COR-L47 (cell line): ENCODE measurements at places on chromosomes 16 and 17.

- DNase-seq: no peak
Observed at GRCh38 chr17:34246446-34246845, 8.6 kb upstream of the CCL2 start.

GRCh38 chr17:73272906-73273218, 11.2 kb upstream of the CPSF4L start:
- DNase-seq: no peak

DNA sequence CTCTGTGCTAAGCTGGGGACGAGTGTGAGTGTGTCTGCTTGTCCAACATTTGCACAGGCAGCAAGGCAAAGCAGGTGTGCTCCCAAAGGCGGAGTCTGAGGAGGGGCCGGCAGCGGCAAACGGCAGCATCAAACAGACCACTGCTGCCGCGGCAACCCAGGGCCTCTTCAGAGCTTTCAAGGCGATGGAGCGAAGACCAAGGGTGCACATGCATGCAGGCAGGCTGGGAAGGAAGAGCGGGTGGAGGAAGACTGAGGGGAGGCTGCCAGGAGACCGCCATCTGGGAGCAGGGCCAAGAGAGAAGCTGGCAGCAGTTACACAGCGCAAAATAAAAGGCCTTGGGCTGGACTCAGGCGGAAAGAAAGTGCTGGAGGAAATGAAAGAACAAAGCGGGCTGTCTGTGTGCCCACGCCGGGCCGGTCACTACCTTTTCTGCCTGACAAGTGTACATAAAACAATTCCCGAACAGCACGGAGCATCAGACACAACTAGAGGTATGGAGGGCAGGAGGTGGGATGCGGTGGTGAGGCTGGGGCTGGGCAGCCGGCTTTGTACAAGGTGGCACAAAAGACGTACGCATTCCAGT, 8.5 kb downstream of the TIMM22 start:
- DNase-seq: peak; percentile 45

GRCh38 chr17:70033165-70033564, 41.9 kb upstream of the KCNJ16 start:
- DNase-seq: no peak

GRCh38 chr17:28735242-28735722, 6.7 kb downstream of the NEK8 start:
- no peak for DNase-seq

GRCh38 chr16:51621610-51622009, 470.5 kb upstream of the SALL1 start:
- DNase-seq: no peak

GRCh38 chr16:54455030-54455725, 168.6 kb upstream of the IRX3 start:
- no peak for DNase-seq

DNA sequence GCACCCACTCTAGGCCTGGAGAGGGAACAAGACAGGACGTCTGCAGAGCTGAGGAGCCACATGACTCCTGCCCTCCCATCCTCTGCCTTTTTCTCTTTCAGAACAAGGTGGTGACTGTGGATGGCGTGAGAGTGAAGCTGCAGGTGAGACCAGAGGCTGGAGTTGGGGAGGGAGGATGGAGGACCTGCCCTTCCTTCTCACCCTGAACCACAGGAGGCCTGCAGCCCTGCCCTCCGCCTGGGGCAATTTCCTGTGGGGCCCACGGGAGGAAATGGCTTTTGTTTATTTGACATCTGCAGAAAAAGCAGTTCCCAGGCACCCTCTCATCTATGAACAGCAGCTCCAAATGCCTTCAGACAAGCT, 5.1 kb downstream of the RAB37 start:
- no peak for DNase-seq

DNA sequence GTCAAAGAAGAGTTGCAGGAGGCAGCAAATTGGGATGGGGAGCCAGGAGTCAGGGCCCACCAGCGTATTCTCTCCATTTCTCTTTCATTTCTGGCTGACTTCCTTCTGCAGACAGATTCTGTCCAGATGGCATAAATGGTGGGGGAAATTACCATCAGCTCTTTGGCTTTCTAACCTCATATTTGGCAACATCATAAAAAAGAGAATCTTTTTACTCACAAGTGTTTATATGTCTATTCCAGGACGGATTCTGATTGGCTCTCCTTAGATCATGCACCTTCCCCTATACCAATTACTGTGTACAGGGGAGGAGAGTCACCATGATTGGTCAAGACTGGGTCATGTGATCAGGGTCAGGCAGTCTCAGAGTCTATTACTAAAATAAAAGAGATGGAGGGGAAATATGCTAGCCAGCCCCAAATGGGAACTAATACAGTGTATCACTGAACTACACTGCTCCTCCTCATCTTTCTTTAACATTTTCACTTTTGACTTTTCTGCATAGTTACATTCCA, 537.1 kb upstream of the EEF2KMT start:
- DNase-seq: no peak

- peak; percentile 61 for DNase-seq
Observed at GRCh38 chr16:73506568-73507056, 458.7 kb upstream of the ZFHX3 start.

GRCh38 chr17:48561884-48562810, 16.0 kb downstream of the HOXB4 start:
- no peak for DNase-seq

DNA sequence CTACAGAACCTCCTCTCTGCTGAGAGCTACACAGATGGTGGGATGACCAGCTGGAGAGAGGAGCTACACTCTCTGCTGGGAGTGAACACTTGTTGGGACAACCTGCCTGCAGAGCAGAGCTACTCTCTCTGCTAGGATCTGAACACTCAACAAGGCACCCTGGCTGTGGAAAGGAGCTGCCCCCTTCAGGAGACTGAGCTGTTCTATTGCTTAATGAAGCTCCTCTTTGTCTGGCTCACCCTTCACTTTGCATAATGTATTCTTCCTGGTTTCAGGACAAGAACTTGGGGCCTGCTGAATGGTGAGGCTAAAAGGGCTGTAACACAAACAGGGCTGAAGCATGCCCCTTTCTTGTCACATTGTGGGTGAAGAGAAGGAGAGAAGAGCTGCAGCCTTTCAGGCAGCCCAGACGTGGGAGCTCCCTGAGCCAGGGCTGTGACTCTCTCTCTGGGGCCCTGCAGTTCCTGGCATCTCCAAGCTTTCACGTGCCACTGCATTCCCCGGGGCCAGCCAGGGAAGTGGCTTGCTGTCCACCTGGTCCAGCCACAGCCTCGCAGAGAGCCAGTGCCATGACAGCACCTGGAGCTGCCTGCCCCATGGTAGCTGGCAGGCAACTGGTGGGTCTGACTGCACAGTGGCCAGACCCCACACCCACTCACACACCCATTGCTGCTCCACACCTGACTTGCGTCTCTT, 272.8 kb upstream of the KCNJ16 start:
- DNase-seq: no peak

DNA sequence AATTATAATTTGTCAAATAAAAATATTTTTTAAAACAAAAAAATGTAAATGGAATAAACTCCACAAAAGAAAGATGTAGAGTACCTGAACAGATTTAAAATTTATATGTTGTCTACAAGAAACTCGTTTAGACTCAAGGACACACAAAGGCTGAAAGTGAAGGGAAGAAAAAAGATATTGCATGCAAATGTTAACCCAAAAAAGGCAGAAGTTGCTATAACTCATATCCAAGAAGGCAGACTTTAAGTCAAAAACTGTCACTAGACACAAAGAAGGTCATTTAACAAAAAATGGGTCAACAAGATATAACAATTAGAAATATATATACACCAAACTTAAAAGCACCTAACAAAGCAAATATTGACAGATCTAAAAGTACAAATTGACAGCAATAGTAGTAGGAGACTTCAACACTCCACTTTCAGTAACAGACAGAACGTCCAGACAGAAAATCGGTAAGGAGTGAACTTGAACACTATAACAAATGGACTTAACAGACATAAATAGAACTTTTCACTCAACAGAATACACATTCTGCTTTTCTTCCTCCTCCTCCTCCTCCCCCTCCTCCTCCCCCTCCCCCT, 40.8 kb upstream of the MYLK3 start:
- no peak for DNase-seq

- DNase-seq: no peak
Observed at GRCh38 chr16:10812312-10813098, 6.1 kb downstream of the TVP23A start.

DNA sequence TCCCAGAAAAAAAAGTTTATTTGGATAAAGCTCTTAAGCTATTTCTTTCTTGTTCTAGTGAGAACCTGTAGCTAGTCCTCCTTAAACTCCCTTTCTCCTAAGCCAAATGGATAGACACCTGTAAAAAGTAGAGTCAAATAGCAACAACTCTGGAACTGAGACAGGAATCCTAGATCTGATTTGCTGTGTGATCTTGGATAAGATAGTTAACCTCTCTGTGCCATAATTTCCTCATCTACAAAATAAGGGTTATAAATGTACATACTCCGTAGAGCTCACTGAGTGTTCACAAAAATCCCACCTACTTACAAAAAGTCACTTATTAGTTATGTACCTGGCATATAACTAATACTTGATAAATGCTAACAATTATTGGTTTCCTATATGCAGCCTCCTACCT, 270.3 kb downstream of the ABCC12 start:
- no peak for DNase-seq

DNA sequence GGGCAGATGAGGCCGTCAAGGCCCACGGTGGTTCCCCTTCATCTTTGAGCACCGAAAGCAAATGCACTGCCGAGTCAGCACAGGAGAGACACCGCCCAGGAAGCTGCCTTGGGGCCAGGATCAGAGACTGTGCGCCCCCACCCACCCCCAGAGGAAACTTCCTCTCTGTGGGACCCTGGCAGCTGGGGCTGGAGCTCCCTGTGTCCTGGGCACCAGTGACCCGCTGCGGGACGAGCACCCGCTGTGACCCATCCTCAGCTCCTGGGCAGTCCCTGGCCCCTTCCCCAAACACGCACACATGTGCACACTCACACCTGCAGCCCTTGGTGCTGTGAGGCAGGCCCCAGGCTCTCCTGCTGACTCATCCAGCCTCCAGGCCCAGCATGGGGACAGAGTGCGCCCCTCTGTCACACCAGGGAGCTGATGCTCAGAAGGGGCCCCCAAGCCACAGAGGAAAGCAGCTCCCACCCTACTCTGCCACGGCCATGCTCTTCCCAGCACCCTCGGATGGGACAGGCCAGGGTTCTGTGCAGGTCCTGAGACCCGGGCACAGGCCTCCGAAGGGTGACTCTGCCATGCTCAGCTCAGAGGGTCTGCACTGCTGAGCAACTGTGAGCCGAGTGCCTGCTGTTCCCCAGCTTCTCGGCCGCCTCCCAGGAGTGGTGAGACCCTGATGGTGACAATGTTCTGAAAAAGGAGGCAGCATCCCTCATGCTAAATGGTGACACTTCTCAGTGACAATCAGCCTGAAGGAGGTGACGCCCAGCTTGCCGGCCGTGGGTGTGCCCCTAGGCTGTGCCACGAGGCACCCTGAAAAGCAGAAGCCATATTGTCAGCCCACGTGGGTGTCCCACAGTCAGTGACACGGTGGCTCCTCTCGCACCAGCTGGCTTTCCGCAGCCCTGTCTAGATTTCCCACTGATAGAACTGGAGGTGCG, 3.6 kb downstream of the PIEZO1 start:
- no peak for DNase-seq

- DNase-seq: no peak
Observed at GRCh38 chr17:5002121-5002788, 4.5 kb downstream of the KIF1C start.

GRCh38 chr17:75160211-75160610, 5.9 kb upstream of the JPT1 start:
- no peak for DNase-seq

GRCh38 chr16:78926723-78927210, 673.8 kb downstream of the MAF start:
- DNase-seq: peak; percentile 48

GRCh38 chr16:57134982-57135381, 42.6 kb downstream of the CPNE2 start:
- peak; percentile 74 for DNase-seq

DNA sequence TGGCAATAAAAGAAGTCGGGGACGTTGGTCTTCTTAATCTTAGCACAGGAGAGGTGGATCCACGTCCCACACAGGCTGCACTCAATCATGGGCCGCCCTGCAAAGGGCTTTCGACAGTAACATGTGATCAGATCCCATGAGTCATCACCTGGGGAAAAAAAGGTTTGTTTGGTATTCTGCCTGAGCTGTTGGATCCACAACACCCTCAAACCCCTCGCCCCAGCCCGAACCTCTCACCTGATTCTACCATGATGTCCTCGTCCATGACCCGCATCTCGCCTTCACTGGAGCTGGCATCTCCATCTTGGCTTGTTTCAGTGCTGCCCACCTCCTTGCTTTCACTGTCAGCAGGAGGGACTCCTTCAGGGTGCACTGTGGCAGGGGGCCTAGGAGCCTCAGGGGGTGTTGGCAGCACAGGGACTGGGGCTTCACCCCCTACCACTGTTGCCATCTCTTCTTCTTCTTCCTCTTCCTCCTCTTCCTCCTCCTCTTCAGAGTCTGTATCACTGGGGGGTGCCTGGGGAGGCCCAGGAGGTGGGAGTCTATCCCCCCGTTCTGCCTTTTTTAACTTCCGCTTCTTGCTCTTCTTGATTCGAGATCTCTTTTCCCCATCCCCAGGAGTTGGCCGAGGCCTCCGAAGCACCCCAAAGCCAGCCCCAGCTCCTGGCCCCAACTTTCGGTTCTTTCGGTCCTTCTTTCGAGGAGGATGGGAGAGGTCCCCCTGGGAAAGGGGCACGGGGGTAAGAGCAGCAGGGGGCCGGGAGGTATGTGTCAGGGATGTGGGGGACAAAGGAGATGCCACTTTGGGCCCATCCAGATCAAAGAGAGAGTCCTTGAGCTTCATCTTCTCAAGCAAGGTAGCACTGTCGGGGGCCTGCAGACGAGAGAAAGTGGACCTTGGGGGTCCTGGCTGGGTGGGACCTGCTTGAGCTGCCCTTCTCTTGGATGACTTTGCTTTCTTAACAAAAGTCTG, 1.7 kb upstream of the DVL2 start:
- DNase-seq: no peak

GRCh38 chr17:77528516-77529327, 388.0 kb downstream of the SEC14L1 start:
- DNase-seq: peak; percentile 26

DNA sequence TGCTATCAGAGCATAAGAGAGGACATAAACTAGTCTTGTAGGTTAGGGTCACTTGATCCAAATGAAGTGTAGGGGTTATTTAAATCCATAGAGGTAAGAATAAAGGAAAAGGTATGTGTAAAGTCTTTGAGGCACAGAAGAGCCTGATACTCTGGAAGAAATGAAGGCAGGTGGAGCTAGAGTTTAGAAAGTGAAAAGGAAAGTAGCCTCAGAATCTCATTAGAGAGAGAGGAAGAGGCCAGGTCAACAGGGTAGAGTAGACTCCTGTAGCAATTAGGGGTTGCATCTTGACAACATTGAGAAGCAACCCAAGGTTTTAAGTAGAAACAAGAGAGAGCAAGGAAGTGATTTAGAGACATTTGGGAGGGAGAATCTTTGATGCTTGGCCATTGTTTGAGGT, 235.2 kb upstream of the SOX9 start:
- DNase-seq: no peak

- no peak for DNase-seq
Observed at GRCh38 chr16:28863929-28864793, 518 bp downstream of the SH2B1 start.

- DNase-seq: no peak
Observed at GRCh38 chr17:39054111-39054645, 87.0 kb upstream of the FBXO47 start.
